Mesothelial cell of epicardium (in vitro differentiated cells): ENCODE measurements at places on chromosomes 2 and 18. TPM values are rescaled to one million over a fixed set of nuclear protein-coding genes. Genes with fewer than 3 reads are reported as not detected.

Gene LYG2
- total RNA-seq = not detected in 3 replicates

Gene CSRNP3
- 29.1 to 31.2 TPM (median 29.6 TPM) in 3 replicates for total RNA-seq

Gene STEAP3
- 0.89 to 0.94 TPM (median 0.93 TPM) in 3 replicates for total RNA-seq

Gene ERICH2
- total RNA-seq = 0.47 to 1.1 TPM (median 0.94 TPM) in 3 replicates

GRCh38 chr2:233853883-233854240 is 473 bp downstream of the HJURP start:
- DNase-seq = no peak
